Activated CD8-positive, alpha-beta memory T cell treated with anti-CD3 and anti-CD28 coated beads, Interleukin-2, amount 10 ng/mL, durations not matched to agents 7 days and 5 days (primary cell): ENCODE measurements at places on chromosomes 12 and 14. TPM values are rescaled to one million over a fixed set of nuclear protein-coding genes. Genes with fewer than 3 reads are reported as not detected.

NPAS3 gene
- total RNA-seq, result not detected

KMT2D gene
- 132 TPM for total RNA-seq

GLI1 gene
- 0.53 TPM for total RNA-seq

CACNB3 gene
- 12.8 TPM for total RNA-seq

TEX52 gene
- total RNA-seq, result not detected

SLC10A1 gene
- not detected for total RNA-seq

NRIP2 gene
- not detected for total RNA-seq

CIROP gene
- not detected for total RNA-seq

KRT86 gene
- total RNA-seq, result 0.18 TPM

POTEM gene
- not detected for total RNA-seq

ZNF385A gene
- total RNA-seq, result 0.91 TPM

HOXC11 gene
- total RNA-seq, result not detected

LRRC9 gene
- not detected for total RNA-seq

CFAP251 gene
- 0.21 TPM for total RNA-seq

RNU7-1 gene
- not detected for total RNA-seq

SIX1 gene
- 0.89 TPM for total RNA-seq

INHBC gene
- total RNA-seq, result not detected

AQP6 gene
- total RNA-seq, result not detected

ADGRD1 gene
- 0.23 TPM for total RNA-seq
